AG04450 (cell line): ENCODE measurements at places on chromosomes 3 and 15. TPM values are rescaled to one million over a fixed set of nuclear protein-coding genes. Genes with fewer than 3 reads are reported as not detected.

GRCh38 chr3:162892921-162893793, 1396.5 kb downstream of the OTOL1 start:
- no peak for DNase-seq

DNA sequence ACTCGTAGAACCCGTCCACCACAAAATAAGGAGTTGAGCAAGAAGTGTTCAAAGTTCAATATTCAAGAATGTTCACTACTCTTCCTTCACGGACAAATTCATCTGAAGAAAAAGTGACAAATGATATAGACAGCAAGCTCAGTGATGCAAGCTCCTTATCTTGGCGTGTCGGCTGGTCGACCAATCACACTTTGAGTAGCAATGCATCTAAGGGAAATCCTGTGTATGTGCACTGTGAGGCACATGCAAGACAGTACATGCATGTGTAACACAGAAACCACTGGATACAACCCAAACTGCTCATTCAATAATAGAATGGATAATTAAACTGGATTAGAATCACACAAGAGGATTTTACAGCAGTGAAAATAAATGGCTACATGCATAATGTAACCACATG, 64.4 kb upstream of the CSPG5 start:
- no peak for DNase-seq

DNA sequence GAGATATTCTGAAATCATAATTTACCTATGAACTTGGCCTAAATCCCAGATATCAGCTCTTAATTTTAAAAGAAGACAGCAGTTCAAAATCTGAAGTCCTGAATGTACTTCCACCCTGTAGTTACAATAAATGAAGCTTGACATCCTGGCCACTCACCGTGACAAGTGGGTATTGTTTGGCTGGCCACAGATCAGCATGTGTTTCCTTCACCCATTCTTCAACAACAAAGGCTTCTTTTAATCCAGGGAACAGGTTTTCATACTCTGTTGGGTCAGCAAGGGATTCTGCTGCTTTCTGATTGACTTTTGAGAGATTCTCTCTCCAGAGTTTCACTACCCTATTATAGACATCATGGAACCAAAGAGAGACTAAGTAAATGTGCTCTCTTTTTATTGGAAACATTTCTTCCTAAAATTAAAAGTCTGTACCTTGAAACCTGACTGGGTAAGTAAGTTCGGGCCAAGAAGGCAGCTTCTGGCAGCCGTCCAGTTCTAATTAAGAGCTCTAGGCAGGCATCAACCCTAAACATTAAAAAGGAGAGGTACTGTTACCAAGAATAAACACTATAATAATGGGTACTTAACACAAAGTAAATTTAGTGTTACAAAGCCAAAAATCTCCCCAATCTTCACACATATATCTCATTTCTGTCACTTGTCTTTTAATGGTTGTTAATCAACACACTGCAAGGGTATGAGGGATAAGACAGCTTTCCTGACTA, 15.2 kb downstream of the MRPS22 start:
- DNase-seq = no peak

Gene PRSS50
- not detected in 2 replicates for polyA plus RNA-seq

- no peak for DNase-seq
Observed at GRCh38 chr3:53813229-53813628, 33.0 kb downstream of the CHDH start.

DNA sequence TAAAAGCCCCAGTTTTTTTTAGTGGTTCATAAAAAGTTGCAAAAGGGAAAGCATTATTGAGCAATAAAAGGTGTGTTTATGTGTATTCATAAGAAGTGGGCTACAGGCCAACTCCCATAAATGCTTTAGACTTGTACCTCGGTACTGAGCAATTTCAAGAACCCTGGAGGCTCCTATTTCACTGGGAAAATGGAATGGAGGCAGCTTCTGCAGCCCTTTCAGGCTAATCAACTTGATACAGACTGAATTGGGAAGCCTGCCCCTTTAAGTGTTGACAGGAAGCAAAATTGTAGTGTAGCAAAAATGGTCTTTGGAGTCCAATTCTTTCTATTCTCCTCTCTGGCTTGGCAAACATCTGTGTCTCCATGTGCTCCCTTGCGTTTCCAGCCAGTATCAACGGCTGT, 118.8 kb downstream of the ECT2 start:
- DNase-seq = no peak

- DNase-seq = no peak
Observed at GRCh38 chr3:112407214-112407887, 74.4 kb downstream of the CD200 start.

DNA sequence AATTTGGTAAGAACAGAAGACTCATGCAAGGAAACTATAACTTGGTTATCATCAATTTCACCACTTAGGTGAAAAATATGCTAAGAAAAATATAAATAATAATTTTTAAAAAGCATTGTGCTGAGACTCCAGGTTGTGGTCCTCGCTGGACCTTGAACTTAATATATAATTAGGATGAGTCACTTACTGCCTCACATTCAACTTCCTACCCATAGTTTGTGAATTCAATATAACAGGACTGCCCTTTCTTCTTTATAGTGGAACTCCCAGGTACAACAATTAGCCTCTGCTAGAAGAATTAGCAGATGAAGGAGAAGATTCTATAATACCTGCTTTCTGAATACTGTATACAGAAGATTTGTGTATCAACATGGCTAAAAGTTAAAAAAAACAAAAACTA, 149.1 kb upstream of the SPRED1 start:
- DNase-seq = no peak

DNA sequence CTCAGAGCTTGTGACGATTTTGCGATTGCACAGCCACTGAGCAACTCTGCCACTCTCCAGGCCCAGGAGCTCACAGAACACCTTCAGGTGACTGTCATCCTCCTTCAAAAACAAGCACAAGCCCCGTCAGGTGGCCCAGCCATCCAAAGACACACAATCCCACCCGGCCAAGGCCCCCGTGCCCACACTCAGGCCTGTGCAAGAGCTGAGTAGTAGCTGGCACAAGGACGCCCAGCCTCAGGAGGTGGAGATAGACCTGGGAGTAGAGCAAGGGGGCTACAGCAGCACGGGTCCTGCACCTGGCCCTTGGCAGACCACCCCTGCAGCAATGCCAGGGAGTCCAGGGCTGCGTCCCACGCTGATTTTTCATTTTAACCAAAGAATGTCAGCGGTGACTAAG, 34.6 kb downstream of the MYO5C start:
- DNase-seq = no peak

Gene GOLGA8G
- not detected in 2 replicates for polyA plus RNA-seq

- DNase-seq = no peak
Observed at GRCh38 chr3:194482196-194482593, 4.6 kb downstream of the ATP13A3 start.

GRCh38 chr3:171099911-171100310, 73.4 kb upstream of the SLC2A2 start:
- DNase-seq = no peak

DNA sequence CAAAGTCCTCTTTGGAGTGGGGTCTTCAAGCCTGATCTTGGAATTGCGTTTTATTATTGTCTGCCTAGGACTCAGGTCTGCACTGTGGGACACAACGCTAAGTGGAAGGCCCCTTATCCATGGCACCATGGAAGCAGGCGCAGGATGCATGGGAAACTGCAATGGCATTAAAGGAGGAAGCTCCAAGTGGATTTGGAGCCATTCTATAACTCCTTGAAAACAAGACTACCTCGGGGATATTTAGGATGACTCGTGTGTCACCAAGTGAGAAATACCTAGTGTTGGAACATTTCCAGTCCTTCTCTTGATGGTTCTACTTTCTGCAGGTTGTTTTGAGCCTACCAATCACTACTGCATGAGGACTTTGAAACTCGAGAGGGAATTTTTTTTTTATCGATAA, 126.6 kb upstream of the ZBED2 start:
- no peak for DNase-seq

Gene CCDC39
- not detected in 2 replicates for polyA plus RNA-seq

GRCh38 chr3:110391640-110392395, 679.8 kb upstream of the NECTIN3 start:
- DNase-seq = no peak

DNA sequence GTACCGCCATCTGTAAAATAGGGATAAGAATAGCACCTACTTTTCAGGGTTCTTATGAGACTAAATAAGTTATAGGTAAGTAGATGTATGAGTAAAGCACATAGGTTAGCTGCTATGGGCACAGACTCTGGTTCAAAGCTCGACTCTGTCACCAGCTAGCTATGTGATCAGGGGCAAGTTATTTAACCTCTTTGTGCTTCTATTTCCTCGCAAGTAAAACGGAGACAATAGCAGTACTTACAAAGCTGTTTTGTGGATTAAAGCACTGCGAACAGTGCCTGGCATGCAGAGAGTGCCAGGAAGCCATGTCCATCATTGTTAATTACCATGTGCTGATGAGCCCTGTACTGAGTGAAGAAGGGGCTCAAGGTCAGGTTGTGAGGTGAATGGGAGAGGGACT, 1.9 kb downstream of the LAMP3 start:
- DNase-seq = no peak

GRCh38 chr3:160005004-160005403, 16.4 kb downstream of the IL12A start:
- DNase-seq = no peak

Gene TEX55
- polyA plus RNA-seq = not detected in 2 replicates

DNA sequence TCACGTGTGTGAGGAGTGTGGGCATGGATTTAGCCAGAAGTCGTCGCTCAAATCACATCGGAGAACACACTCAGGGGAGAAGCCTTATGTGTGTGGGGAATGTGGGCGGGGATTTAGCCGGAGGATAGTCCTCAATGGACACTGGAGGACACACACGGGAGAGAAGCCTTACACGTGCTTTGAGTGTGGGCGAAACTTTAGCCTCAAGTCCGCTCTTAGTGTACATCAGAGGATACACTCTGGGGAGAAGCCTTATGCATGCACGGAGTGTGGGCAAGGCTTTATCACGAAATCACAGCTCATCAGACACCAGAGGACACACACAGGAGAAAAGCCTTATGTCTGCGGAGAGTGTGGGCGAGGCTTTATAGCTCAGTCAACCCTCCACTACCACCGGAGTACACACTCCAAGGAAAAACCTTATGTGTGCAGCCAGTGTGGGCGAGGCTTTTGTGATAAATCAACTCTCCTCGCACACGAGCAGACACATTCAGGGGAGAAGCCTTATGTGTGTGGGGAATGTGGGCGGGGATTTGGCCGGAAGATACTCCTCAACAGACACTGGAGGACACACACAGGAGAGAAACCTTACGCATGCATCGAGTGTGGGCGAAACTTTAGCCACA, 28.1 kb downstream of the ZNF589 start:
- no peak for DNase-seq

DNA sequence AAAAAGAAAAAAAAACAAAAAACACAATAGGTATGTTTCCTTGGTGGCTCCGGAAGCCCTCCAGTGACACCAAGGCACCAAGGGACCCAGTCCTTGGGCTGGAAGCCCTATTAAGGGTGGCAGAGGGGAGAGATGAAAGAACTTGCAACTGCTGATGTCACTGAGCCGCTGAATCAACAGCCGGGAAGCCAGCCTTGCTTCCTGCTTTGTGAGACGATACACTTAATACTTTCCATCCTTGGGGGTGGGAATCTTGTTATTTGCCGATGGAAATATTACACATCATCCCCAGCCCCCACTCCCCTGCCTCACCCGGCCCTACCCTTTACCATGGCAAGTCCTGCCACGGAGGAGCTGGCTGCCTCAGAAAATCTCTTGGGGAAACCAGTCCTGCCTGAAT, 5.6 kb upstream of the ISLR2 start:
- no peak for DNase-seq

DNA sequence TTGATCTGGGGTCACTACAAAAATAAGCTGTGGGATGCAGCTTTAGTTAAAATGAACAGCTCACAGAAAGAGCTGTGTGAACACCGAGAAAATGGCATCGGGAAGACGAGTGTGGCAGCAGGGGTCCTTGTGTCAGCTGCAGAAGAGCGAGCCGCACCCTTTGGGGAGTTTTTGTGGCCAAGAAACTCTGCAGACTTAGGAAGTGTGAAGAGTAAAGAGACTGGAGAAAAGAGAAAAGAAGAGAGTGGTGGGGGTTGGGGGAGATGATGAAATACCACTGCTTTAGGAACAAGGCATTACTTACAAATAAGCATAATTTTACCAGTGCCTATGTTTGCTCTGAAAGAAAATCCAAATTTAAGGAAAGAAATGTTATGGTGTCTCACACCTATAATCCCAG, 147.8 kb downstream of the LRRC28 start:
- DNase-seq = no peak

Gene PPP4R2
- polyA plus RNA-seq = 35.1 and 48.7 TPM in 2 replicates

Gene MUC20
- polyA plus RNA-seq = 0.19 TPM in 2 replicates

Gene SLC24A5
- polyA plus RNA-seq = 0.05 TPM in 1 of 2 replicates, not detected in the other

GRCh38 chr15:78208341-78208844, 26.0 kb downstream of the ACSBG1 start:
- DNase-seq = no peak

Gene FYTTD1
- polyA plus RNA-seq = 55.8 and 65.5 TPM in 2 replicates

- DNase-seq = no peak
Observed at GRCh38 chr3:42663581-42664437, 10.3 kb downstream of the ZBTB47 start.

- peak; percentile 46 for DNase-seq
Observed at GRCh38 chr3:168424059-168424734, 328.5 kb upstream of the GOLIM4 start.

- no peak for DNase-seq
Observed at GRCh38 chr3:100429187-100429716, 27.9 kb downstream of the LNP1 start.

Gene SKIC8
- polyA plus RNA-seq = 78.1 and 92.0 TPM in 2 replicates
